ENCODE measurements at places on chromosomes 2 and 18. TPM values are rescaled to one million over a fixed set of nuclear protein-coding genes. Genes with fewer than 3 reads are reported as not detected.

Gene NDUFS1
- 190 TPM for total RNA-seq

Gene ABCG8
- 0.53 TPM for total RNA-seq

Gene DAW1
- not detected for total RNA-seq

Gene NEUROD1
- 3.3 TPM for total RNA-seq

Gene AOX1
- total RNA-seq, result 8.7 TPM

Gene SERPINB2
- total RNA-seq, result not detected

Gene LBH
- 7.5 TPM for total RNA-seq

Gene KIAA1328
- total RNA-seq, result 4.3 TPM

Gene ERICH2
- total RNA-seq, result not detected

Gene REG3G
- total RNA-seq, result not detected

Gene LOXHD1
- total RNA-seq, result 0.15 TPM

Gene FBXO41
- 2.5 TPM for total RNA-seq

Gene ELOA2
- total RNA-seq, result not detected

Gene MARCHF4
- total RNA-seq, result 0.73 TPM

Gene CBLN2
- 1.1 TPM for total RNA-seq

Gene IGFBP2
- 120 TPM for total RNA-seq

Gene BOD1L2
- not detected for total RNA-seq

Gene TMEM214
- total RNA-seq, result 89.7 TPM
